Hippocampal formation (tissue), 2 donors: ENCODE measurements at places on chromosomes 6 and 20.

GRCh38 chr6:75070244-75070643, 135.6 kb downstream of the COL12A1 start:
- DNase-seq, result no peak

DNA sequence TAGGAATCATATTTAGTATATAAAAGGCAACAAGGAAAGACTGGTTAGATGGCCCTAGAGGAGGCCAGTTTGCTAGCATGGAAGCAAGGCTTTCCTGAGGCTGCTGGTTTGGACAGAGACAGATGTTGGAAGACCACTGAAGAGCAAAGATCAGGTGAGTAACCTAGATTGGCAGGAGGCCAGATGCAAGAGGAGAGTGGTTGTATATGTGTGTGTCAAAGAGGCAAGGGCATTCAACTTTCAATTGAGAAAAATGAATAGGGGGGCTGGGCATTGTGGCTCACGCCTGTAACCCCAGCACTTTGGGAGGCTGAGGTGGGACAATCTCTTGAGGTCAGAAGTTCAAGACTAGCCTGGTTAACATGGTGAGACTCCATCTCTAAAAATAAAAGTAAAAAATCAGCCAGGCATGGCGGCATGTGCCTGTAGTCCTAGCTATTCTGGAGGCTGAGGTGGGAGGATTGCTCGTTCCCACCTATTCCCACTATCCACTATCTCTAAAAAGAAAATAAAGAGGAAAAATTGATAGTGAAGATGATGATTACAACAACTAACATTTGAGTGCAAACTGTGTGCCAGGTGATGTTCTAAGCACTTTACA, 79.8 kb downstream of the PRDM1 start:
- DNase-seq, result no peak

DNA sequence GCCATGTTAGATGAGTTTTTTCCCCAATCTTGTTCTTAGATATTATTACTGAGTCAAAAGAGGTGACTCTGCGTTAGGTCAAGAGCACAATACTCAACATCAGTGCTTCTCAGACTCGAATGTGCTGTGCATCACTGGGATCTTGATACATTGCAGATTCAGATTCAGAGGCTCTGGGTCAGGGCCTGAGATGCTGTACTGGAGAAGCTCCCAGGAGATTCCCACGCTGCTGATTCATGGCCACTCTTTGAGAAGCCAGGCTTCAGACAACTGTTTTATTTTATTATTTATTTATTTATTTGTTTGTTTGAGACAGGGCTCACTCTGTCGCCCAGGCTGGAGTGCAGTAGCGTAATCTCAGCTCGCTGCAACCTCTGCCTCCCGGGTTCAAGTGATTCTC, 41.4 kb upstream of the ARID1B start:
- no peak for DNase-seq

DNA sequence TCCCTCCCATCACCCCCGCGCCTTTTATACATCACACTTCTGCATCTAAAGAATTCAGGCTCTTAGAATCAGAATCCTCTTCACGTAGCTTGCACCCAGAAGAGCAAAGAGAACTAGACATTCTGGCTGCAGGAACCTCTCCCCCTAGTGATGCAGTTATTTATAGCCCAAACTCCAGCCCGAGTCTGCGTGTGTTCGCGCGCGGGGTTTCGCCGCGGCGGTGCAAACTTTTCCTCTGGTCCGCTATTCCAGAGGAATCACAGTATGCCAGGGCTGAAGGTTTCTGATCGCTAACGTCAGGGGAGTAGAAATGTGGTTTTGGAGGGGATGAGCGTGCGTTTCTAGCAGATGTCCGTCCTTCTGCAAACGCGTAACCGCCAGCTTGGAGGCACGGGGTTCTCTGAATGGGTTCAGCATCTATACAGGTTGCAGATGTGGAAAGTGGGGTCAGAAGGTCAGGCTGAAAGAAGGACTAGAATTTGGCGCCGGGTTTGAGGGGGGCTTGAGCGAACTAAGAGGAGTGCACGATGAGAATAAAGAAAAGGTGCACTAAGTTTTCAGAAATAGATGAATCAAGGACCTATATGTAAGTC, 1.8 kb downstream of the EPHA7 start:
- DNase-seq, result no peak

DNA sequence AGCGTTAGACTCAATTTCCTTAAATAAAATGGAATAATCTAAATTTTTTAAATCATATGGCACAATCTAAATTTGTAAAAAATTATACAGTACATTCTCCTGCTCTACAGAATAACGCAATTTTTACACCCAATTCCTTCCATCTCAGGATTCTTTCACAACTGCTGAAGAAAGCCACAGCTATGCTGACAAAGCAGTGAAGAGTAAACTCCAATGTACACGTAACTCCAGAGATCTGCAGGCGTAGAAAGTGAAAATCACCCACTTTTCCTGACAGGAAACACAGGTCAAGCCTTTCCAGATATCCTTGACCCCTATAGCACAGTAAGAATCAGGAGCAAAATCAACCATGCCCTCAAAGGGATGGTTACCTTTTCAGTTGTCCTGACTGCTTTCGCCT, 27.4 kb downstream of the EPHA7 start:
- no peak for DNase-seq

- no peak for DNase-seq
These were observed 126.0 kb upstream of the ADGRF1 start for GRCh38 chr6:47168180-47168579.

DNA sequence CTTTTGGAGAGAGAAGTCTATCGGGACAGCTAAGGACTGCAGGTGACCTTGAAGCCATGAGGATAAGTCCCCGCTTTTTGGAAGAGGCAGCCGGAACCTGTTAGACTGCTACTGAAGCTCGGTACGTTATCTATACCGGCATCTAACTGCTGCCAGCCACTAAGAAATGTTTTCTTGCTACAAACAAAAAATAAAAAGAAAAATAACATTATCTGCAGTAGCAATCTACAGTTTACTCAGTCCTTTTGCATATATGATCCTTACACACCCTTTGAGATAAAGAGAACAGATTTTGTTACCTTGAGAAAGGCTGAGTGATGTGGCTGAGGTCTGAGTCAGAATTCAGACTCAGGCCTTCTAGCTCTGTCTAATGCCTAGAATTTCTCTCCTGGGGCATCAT, 314.6 kb downstream of the CDH26 start:
- no peak for DNase-seq
